NCI-H1417 (cell line): ENCODE measurements at places on chromosomes 3 and 15.

- no peak for DNase-seq
Measured at GRCh38 chr15:51132384-51133139, 37.9 kb upstream of the TNFAIP8L3 start.

DNA sequence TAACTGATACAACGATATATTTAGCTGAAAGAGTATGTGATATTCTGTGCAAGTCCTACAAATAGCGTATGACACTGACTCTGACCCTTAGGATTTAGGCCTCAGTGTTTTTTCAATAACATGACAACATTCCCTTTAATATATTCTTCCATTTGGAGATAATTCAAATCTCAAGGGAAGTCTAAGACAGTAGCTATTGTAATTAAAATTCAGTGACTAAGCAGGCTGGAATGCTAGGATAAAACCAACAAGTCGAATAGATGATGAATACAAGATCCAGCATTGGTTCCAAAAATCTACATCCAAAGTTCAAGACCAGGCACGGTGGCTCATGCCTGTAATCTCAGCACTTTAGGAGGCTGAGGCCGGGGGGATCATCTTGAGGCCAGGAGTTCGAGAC, 56.2 kb downstream of the QTRT2 start:
- DNase-seq, result no peak

DNA sequence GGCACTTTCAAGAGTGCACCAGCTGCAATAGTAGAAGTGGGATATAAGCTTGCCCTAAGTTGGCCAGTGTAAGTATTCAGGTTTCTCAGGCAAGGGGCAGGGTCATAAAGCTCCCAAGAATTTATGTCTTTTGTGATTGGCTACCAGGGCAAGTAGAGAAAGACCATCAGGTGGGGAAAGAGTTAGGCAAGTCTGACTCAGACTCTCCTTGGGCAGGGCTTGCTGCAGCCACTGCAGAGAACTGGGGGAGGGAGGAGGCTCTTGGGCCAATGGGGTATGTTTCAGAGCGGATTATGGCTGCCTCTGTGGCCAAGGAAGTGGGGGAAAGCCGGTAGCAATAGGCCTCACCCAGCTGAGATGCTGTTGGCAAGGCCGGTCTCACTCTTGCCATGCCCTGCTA, 44.6 kb upstream of the SLC25A36 start:
- DNase-seq, result no peak

GRCh38 chr3:9411302-9411701, 13.9 kb downstream of the SETD5 start:
- DNase-seq, result no peak

GRCh38 chr15:43516185-43516584, 1.2 kb upstream of the MAP1A start:
- no peak for DNase-seq

DNA sequence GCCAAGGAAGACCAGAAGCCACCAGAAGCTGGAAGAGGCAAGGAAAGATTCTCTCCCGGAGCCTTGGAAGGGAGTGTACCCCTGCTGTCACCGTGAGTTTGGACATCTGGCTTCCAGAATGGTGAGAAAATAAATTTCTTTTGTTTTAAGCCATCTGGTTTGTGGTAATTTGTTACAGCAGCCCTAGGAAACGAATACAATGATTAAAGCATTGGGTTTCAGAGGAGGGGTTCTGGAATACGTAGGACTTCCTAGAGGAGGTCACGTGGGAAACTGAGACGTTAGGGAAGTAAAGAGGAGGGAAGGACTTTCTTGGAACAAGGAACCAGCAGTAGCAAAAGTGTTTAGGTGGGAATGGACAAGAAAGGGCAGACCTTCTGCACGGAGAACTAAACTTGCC, 377.7 kb downstream of the IL20RB start:
- DNase-seq, result no peak

GRCh38 chr15:80953001-80953952, 36.3 kb downstream of the MESD start:
- DNase-seq, result no peak

DNA sequence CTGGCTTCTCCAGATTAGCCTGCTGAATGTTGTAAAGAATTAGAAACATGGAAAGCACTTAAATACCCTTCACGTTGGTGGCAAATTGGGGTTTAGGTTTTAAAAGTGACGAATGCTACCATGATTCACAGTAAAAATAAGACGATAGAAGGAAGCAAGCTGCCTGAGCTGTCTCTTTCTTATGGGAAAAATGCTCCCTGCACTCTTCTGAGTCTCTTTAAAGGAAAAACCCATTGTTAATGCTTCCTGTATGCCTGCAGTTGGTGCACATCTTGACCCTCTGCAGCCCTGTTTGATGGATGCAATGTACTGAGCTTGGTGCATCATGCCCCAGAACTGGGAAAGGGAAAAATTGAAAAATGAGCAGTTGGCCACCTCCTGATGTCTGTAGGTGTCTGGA, 258.6 kb upstream of the RASGRP1 start:
- no peak for DNase-seq

DNA sequence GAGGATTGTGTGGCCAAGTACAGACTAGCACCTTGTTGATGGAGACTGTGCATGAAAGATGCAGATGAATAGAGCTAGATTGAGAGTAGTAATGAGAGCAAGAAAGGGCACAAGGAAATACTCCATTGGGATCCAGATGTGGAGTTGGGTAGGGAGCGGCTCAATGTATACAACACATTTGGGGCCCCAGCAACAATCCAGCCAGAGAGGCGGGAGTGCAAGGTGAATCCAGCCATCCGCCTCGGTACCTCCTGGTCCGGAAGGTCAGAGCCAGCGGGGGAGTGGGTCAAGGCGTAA, 9.0 kb downstream of the ISL2 start:
- no peak for DNase-seq
